Stimulated activated CD8-positive, alpha-beta memory T cell treated with anti-CD3 and anti-CD28 coated beads, Interleukin-7, amount 100 ng/mL, for 48 hours (primary cell): ENCODE measurements at places on chromosomes 16 and 17.
A peak's percentile ranks its signal among the peaks of the same experiment; 100 is the strongest.

DNA sequence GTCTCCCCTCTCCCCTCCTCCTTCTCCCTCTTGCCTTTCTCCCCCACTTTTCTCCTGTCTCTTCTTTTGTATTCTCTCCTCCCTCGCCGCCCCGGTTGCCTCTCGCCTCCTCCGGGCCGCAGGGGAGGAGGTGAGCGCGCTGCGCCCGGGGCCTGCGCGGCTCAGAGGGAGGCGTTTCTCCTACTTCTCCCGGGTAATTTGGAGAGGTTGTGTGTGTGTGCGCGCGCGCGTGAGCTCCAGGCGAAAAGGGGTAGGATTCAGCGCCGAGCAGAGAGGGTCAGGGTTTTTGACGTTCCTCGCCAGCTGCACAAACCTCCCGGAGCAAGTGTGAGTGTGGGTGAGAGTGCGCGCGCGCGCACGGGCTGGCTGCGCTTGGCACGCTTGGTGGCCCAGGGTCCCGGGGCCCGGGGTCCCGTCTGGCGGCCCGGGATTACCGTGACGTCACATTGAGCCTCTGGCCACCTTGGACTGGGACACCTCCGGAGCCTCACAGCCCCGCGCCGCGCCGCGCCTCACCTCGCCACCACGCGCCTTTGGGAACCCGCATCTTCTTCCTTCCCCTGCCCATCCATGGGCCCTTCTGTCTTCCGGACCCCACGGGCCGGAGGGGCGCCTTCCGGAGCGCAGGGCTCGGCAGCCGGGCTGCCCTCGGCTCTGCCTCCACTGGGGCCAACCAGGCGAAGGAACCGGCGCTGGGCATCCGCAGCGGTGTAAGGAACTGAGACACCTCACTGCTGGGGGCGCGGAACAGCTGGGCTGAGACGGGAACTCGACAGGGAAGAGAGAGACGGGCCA is 479 bp downstream of the IRX6 start:
- no peak for DNase-seq

DNA sequence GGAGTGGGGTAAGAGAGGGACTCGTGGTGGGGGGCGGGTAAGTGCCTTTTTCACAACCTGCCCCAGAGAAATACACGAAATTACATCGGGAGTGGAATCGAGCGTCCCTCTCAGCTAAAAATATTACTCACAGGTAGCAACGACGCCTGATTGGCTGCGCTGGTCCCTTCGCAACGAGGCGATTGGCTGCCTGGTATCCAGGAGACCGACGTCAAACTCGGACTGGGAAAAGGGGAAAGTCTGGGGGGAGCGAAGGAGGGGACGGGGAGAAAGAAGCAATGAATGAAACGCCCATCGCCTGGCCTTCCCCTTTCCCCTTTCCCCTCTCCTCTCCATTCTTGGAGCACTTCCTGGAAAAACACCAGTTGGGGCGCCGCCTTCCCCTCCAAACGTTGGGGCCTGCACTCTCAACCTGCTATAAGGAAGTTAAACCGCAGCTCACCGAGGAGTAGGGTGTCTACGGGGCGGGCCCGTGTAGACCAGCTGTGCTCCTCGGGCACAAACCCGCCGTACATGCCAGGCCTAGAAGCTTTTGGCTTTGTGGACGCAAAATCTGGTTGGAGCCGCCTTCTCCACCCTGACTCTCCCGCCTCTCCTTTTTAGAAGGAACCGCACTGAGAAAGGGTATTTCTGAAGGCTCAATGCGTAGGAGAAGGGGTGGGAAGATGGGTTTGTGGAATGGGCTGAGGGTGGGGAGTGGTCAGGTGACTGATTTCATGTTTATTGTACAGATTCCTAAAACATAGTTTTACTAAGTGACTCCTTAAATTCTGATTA is 1.4 kb upstream of the TOB1 start:
- peak; percentile 76 for DNase-seq

DNA sequence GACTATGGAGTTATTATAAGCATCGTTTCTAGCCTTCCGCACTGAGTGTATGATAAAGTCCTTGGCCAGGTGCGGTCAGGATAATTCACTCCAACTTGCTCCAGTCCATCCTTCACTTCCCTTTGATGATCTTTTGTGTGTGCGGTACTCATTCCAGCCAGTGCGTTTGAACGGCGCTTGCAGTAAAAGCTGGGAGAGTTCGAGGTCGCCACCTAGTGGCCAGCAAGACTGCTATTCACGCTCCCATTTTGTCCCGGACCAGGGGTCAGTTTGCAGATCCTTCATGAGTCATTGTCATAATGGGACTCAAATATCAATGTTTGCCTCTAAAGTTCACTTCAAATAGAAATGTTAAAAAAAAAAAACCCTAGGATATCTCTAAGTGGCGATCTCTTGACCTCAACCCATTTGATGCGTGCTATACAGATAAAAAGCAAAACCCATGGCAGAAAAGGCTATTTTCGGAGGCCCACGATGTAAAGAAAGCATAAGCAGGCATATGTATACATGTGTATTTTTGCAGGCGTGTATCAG is 417.1 kb downstream of the TMEM114 start:
- no peak for DNase-seq

GRCh38 chr17:27540318-27541101 is 84.3 kb downstream of the KSR1 start:
- no peak for DNase-seq

GRCh38 chr16:52546291-52547003 is 496 bp downstream of the TOX3 start:
- DNase-seq = no peak
